ENCODE measurements at places on chromosomes 12 and 14. TPM values are rescaled to one million over a fixed set of nuclear protein-coding genes. Genes with fewer than 3 reads are reported as not detected.

DNA sequence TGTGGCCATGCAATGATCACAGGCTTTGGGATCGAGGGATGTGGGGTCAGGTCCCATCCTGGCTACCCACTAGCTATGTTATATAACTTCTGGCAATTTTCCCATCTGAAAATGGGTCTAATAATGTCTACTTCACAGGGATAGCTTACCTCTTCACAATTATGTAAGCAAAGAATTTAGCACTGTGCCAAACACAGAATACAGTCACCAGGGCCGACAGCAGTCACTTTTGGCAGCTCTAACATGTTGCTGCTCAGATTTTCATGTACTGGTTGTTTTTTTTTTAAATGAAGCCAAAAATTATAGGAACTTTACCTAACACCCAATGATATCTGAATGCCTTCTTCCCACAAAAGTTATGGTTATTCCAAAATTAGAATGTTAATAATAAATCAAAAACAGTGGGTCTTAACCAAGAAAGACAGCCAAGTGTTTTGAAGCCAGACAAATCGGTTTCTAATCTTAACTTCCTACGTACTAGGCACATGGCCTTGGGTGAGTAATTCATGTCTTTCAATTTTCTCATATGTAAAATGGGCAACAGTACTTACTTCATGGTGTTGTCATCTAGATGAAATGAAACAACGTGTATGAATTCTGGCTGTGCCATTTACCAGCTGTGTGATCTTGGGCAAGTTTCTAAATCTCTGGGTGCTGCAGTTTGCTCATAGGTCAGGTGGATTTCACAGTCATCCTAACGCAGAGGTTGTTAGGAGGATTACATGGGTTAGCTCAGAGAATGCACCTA, 13.0 kb upstream of the PCED1B start:
- DNase-seq = no peak
- no peaks in the 10 kb centered on the region for H3K36me3 ChIP-seq
- no peak overlapping the region for H3K27ac ChIP-seq
- no peak overlapping the region for H3K4me3 ChIP-seq
- H3K27me3 ChIP-seq = no peaks in the 10 kb centered on the region

NYNRIN gene
- 19.7 TPM for total RNA-seq

DNA sequence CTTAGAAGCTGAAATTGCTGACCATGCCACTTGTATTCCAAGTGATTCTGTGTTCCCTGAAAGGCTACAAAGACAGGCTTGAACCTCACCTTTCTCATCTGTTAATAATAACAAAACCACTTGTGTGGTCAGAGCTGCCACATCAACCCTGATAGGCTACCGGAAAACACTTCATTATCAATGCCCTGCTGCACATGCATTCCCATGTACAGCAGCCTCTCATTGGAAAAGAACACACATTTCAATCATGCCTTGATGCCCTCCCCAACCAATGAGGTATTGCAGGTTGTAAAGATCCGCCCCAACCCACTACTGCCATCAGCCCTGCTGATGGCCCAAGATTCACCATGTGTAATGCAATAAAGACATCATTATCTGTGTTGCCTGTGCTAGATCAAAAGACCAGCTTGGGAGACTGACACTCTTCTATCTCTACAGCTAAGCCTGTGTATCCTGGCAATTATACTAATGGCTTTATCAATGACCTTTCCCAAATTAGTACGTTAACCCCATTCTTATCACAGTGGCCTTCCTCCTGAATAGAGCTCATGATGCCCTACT, 2.8 kb downstream of the GPR19 start:
- H3K4me1 ChIP-seq = peaks cover 18% of the 10 kb centered on the region
- no peaks in the 10 kb centered on the region for H3K36me3 ChIP-seq
- DNase-seq = peak; percentile 60
- H3K4me3 ChIP-seq = no peak overlapping the region
- no peaks in the 10 kb centered on the region for H3K27me3 ChIP-seq

CEBPE gene
- total RNA-seq = not detected

DNA sequence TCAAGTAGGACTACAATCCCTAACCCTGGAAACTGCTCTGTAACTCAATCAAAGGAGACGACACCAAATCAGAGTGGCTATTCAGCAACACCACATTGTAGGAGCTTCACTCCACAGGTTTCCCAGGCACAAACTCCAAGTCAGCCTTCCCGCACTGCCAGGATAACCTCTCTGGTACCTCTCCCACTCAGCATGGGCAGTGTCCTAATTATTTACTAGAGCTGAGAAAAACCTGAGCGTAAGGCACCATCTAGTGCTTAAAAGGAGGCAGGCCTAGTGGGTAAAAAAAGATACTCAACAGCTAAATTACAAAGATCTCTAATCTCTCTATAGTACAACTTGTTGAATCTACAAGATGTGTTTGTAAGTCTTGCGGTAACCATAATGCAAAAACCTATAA, 36.1 kb downstream of the PARP11 start:
- no peak overlapping the region for H3K27ac ChIP-seq
- no peaks in the 10 kb centered on the region for H3K36me3 ChIP-seq
- H3K27me3 ChIP-seq = no peaks in the 10 kb centered on the region
- peak; percentile 70 for DNase-seq
- no peak overlapping the region for H3K4me3 ChIP-seq

All from endodermal cell (in vitro differentiated cells).